Left renal pelvis (tissue), 4 donors: ENCODE measurements at places on chromosomes 16 and 17. TPM values are rescaled to one million over a fixed set of nuclear protein-coding genes. Genes with fewer than 3 reads are reported as not detected.

The BAIAP3 gene
- 5.1 TPM for polyA plus RNA-seq

The RNF112 gene
- polyA plus RNA-seq, result 0.70 TPM

The TEKT1 gene
- 0.34 TPM for polyA plus RNA-seq

The C1QBP gene
- polyA plus RNA-seq, result 165 TPM

The EMC8 gene
- polyA plus RNA-seq, result 22.8 TPM

The RND2 gene
- 2.2 TPM for polyA plus RNA-seq

The KRT31 gene
- not detected for polyA plus RNA-seq

The FA2H gene
- 3.8 TPM for polyA plus RNA-seq

The KRTAP4-1 gene
- not detected for polyA plus RNA-seq

The DNAAF8 gene
- 2.0 TPM for polyA plus RNA-seq

The TSNAXIP1 gene
- polyA plus RNA-seq, result 6.9 TPM

The KSR1 gene
- 37.0 TPM for polyA plus RNA-seq

The CHST4 gene
- polyA plus RNA-seq, result 0.32 TPM

The ELP5 gene
- 49.9 TPM for polyA plus RNA-seq

The NEUROD2 gene
- polyA plus RNA-seq, result not detected

The C1QL1 gene
- polyA plus RNA-seq, result 1.9 TPM

The ZNF287 gene
- polyA plus RNA-seq, result 12.4 TPM

The CACNG3 gene
- polyA plus RNA-seq, result not detected

The CMTM1 gene
- 9.8 TPM for polyA plus RNA-seq

The CASKIN1 gene
- 1.5 TPM for polyA plus RNA-seq

The RILP gene
- polyA plus RNA-seq, result 7.5 TPM
